NCI-H1092 (cell line): ENCODE measurements at places on chromosomes 12 and 14.

GRCh38 chr14:59944909-59945308 lies 25.0 kb downstream of the LRRC9 start:
- DNase-seq, result no peak

- DNase-seq, result no peak
Measured at GRCh38 chr14:37048666-37049071, 123.7 kb downstream of the SLC25A21 start.

GRCh38 chr14:36824854-36825253 lies 163.2 kb downstream of the PAX9 start:
- DNase-seq, result no peak

GRCh38 chr14:64423987-64424386 lies 35.8 kb downstream of the MTHFD1 start:
- no peak for DNase-seq

GRCh38 chr14:73245480-73246325 lies 8.4 kb downstream of the PAPLN start:
- no peak for DNase-seq

GRCh38 chr12:52612431-52613383 lies 5.7 kb downstream of the KRT73 start:
- DNase-seq, result no peak

DNA sequence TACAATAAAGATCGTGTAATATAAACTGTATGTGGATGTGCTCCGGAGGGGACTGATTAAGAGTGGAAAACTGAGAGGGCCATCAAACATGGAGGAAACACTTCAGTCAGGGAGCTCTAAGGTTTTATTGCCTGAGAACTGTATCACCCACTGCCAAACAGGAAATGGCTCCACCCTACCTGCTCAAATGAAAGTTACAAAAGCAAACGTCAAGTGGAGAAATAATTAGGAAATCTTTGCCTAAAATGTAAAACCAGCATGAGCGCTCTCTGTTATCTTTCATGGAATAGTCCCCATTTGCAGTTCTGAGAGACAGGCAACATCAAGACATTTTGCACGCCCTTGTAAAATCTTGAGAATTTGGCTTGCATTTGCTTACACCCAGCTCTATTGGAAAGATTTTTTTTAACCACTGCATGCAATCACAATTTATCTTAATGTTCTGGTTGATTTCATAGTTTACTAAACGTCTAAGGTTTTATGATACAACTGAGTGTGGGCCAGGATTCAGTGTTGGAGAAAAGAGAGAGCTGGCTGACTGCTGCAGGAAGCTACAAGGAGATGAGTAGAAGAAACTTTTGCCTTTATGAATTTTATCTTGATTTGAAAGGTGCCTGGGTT lies 344.0 kb upstream of the PRICKLE1 start:
- DNase-seq, result no peak

DNA sequence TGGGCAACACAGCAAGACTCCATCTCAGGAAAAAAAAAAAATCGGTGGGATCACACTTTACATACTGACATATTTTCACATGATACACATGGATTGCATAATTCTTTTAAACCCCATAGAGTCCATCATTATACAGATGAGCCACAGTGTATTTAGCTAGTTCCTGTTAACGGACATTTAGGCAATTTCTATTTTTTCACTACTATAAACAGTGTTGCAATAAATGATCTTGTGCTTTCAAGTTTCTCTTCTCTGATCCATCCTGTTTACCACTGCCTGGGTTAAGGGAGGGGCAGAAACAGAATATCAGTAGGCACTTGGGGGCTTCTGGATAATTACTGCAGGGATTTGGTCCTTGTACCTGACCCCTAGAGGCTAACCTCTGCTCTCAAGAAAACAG lies 43.4 kb upstream of the SPTLC2 start:
- no peak for DNase-seq

DNA sequence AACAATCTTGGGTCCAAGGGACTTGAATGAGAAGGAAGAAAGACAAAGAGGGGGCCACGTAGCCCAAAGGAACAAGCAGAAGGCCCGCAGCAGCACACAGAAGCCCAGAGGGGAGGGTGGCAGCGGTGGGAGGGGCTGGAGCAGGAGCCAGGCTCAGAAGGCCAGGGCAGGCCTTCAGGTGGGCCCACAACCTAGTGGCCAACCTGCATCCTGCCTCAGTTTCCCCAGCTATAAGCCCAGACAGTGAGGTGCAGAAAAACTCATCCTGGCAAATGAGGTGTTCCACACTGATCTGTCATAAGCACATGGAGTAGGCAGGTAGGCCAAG lies 34.1 kb downstream of the LTBP2 start:
- DNase-seq, result no peak

GRCh38 chr12:108152170-108152538 lies 23.1 kb downstream of the WSCD2 start:
- no peak for DNase-seq

DNA sequence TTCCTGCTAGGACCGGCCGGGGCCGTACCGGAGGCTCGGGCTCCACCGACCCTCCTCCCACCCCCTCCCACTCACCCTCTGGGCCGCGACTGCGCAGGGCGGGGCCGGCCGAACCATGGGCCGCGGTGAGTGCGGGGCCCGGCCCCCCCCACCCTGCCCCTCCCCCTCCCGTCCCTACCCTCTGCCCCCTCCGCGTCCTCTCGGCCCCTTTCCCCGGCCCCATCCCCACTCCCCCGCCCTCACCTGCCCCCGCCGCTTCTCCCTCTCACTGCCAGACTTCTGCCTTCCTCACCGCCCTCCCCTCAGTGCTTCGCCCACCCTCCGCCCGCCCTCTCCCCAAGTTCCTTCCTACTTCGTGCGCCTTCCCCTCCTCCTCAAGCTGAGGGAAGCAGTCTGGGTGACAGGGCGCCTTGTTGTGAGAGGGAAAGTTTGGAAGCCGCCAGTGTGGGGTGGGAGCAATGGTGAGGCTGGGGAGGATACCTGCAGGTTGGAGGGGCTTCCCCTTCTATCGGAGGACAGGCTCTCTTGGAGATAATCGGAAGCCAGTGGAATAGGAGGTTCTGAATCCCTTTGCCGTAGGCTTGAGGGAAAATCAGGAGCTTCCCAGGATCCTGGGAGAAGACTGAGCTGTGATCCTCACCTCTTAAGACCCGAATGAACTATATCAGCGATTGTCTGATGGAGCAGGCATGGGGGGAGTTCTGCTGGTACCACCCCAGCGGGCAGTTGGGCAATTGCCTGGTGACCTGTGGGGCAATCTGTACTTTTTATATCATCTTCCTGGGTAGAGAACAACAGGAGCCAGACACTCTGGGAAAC lies 472 bp downstream of the MBD6 start:
- DNase-seq, result no peak

- DNase-seq, result no peak
Measured at GRCh38 chr12:607541-608001, 55.7 kb downstream of the NINJ2 start.

- DNase-seq, result no peak
Measured at GRCh38 chr14:94278731-94279130, 14.3 kb downstream of the SERPINA10 start.

- DNase-seq, result no peak
Measured at GRCh38 chr12:116400636-116401372, 123.3 kb upstream of the MED13L start.
